ENCODE measurements at places on chromosomes 7 and 10.
A peak's percentile ranks its signal among the peaks of the same experiment; 100 is the strongest.

GRCh38 chr7:19815546-19815945 lies 42.1 kb upstream of the TMEM196 start:
- DNase-seq, result no peak

DNA sequence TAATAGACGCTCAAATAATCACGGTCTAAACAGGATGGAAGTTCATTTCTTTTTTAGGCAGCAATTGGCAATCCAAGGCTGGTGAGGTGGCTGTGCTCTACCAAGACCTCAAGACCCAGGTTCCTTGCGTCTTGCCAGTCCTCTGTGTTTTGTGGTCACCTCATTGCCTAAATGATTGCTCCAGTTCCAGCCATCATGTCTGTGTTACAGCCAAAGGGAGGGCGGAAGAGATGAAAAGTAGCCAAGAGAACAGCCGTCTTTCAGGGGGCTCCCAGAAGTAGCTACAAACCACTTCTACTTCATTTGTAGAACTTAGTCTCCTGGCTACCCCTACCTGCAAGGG lies 19.2 kb upstream of the C10orf67 start:
- no peak for DNase-seq

GRCh38 chr7:69108097-69108496 lies 490.2 kb upstream of the AUTS2 start:
- DNase-seq, result no peak

DNA sequence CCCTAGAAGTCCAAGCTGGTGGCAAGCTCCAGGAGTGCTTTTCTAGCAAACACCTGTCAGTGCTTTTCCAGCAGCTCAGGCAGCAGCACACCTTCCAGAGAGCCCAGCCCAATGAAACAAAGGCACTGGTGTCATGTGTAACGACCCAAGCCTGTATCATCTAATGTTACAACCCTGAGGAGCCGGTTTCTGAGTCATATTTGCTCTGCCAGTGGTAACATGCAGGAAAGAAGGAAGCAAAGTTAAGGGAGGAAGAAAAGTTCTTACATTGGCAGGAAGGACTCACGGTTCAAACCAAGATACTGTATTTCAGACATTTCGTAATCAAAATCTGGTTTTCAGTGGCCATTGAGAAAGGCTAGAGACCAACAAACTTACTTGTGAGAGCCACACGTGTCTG lies at the start of gene ANKRD22:
ANKRD22 (minus strand) TSS at position 139 of the 400 bp plus-strand sequence. CDS start 237 bp downstream, outside the sequence.
- DNase-seq, result no peak

- no peak for DNase-seq
These were observed 43.2 kb downstream of the MTURN start for GRCh38 chr7:30177965-30178364.

DNA sequence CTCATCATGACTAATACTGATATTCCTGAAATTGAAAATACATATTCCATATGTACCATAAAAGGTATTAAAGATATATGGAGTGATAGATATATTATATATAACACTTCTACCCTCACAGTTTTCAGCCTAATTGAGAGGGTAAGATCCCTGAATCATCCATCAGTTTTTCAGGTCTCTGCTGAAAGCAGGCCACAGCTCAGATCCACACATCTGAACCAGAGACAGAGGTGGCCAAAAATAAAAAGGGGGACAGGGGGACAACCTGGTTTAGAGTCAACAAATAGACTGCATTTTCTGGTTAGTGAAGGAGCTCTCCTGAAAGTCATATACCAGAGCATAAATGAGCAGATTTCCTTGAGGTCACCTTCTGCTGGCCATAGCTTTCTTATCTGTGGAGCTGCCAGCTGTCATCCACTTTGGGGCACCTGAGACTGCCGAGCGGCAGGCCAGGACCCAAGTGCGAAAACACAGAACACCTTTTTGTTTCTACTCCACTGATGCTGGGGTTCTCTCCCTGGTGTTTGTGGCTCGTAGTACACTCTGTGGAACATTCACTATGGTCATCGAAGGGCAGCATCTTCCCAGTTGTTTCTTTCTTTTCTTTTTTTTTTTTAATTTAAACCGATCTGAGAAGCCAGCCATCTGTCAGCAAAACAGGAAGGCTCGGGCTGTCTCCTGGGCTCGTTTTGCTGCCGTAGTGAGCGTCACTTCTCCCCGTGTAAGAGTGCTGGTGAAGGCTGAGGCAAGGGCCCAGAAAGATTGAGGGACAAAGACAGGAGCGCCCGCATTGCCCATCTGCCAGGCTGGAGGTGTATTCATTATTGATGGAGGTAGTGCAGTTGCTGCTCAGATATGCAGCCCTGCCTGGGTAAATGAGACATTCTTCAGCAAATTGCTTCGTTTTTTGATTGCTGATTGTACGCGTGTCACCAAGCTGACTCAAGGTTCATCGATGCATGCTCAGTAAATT lies 13.5 kb downstream of the IKZF1 start:
- DNase-seq, result peak; percentile 36

DNA sequence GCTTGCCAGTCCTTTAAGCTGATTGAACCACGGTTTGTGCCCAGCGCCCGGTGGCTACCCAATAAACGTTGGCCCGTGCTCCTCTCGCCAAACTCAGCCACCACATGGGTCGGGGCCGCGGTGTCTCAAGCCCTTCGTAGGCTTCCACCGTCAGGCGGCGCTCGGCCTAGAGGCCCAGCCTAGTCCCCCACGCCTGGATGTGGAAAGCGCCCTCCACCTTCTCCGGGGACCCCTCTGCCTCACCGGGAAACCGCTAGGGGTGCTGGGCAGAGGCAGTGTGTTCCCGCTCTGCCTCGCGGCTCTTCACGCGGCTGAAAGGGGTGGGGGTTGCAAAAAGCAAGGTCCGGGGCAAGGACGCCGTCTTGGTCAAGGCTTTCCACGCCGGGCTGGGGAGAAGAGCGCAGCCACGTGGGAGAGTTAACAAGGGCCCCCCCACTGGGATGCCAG lies 29.8 kb downstream of the LEP start:
- no peak for DNase-seq

- no peak for DNase-seq
These were observed 429.9 kb downstream of the SORCS3 start for GRCh38 chr10:105070952-105071351.

DNA sequence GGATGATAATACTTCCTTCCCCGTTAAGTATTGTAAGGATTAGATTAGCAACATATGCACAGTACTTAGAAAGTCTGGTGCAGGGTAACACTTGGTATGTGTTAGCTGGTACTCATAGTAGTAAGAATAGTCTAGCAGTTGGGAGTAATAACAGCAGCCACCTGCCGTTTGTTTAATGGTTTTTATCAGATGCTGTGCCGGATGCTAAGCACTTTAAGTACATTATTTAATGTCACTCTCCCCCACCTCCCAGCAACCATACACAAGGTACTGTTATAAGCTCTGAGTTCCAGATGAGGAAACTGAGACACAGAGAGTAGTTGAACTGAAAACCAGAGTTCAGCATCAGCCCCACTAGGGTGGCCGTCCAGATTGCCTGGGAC lies 60.1 kb downstream of the ZMIZ1 start:
- DNase-seq, result no peak

GRCh38 chr7:30814700-30815387 lies 43.6 kb downstream of the MINDY4 start:
- DNase-seq, result no peak

DNA sequence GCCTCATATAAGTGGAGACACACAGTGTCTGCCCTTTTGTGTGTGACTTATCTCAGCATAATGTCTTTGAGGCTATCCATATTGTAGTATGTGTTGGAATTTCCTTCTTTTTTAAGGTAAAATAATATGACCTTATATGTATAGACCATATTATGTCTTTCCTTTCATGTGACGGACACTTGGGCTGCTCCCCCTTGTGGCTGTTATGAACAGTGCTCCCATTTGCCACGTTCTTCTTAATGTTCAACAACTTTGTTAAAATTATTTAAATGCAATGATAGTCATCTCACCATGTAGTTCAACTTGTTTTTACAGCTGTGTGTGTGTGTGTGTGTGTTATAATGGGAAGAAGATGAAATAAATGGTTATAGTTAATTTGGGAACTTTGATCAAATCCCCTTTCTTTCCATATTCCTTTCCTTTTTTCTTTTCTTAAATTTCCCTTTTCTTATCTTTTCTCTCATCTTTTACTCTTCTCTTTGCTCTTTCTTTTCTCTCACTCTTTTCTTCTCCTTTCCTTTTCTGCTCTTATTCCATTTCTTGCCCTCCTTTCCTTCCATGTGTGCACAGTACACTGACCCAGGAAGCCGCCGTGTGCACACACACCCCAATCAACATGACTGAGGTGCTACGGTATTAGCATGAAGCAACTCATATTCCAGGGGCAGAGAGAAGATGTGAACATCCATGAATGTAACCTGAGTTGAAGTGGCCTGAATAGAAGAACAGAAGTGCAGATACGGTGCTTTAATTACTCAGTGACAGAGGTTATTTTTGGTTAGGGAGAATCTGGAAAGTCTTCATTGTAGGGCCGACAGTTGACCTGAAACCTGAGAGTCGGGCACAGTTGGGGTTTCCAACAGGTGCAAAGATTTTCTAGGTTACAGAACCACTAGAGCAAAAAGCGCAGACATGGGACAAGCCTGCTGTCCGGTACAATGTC lies 596.6 kb downstream of the SDK1 start:
- peak; percentile 15 for DNase-seq

DNA sequence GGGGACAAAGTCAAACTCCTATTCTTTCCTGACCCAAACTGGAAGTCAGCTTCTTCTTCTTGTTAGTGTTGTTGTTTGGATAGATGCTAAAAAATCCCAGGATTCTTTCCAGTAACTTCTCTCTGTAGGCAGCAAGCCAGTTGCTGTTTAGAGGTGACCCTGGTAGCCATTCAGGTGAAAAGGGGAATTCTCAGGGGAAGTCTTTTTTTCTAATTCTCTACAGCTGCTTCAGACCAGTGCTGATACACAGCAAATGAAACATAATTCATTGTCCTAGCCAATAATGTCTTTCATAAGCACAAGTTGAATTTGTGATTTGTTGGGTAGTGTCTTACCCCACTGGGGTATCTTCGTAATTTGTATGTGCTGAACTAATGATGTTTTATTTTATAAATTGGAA lies 357.3 kb downstream of the BBS9 start:
- no peak for DNase-seq

DNA sequence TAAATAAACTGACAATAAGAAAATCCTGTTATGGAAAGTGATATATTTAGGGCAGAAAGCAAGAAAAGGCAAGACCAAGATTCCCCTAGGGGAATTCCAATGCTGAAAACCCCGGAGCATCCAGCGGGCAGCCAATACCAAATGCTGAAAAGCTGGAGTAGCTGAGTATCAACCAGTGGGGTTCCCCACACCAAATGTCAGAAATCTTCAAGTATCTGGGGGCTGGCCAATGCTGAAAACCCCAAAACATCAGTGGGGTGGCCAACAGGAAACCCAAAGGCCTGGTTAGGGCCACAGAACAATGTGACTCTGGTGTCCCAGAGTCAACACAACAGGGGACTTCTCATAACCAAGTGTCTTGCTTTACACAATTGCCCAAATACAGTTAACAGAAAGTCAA lies 271.8 kb upstream of the CACNA2D1 start:
- no peak for DNase-seq

DNA sequence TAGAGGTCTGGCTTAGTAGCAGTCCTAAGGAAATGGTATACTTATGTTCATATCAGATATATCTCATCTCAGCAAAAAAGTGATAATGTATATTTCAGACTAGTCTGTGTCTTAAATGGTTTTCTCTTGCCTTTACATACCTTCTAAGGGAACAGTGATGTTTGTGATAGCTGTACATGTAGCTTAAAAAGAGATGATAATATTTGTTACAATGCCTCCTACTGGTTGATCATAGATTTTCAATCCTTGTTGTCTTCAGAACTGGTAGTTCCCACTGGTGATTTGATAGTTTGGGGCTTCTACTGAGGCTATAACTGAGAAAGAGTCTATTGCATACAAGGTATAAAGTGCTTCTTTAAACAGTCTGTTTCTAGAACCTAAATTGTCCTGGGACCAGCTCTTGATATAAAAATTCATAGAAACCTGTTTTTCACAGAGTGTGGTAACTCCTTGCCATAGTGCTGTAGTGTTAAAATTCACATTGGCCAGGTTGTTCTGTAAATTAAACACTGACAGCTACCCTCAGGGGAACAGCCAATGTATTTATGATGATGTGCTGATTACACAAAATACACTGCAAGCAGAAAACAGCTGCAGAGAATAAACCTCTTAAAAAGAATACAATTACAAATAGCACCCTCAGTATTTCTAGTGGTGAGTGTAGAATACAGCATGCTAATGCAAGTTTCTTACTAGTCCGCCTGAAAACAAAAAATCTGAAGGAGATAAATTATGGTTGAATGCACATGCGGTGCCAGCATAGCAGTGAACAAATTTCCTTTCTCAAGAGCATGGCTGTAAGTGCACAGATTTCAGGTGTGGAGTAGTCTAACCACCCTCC lies 90.3 kb downstream of the BTRC start:
- no peak for DNase-seq

DNA sequence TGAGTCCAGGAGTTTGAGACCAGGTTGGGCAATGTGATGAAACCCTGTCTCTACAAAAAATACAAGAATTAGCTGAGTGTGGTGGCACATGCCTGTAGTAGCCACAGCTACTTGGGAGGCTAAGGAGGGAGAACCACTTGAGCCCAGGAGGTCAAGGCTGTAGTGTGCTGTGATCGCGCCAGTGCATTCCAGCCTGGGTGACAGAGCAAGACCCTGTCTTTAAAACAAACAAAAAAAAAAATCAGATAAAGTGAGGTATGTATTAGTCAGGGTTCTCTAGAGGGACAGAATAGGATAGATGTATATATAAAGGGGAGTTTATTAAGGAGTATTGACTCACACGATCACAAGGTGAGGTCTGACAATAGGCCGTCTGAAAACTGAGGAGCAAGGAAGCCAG lies 101.5 kb upstream of the GPR26 start:
- DNase-seq, result no peak

DNA sequence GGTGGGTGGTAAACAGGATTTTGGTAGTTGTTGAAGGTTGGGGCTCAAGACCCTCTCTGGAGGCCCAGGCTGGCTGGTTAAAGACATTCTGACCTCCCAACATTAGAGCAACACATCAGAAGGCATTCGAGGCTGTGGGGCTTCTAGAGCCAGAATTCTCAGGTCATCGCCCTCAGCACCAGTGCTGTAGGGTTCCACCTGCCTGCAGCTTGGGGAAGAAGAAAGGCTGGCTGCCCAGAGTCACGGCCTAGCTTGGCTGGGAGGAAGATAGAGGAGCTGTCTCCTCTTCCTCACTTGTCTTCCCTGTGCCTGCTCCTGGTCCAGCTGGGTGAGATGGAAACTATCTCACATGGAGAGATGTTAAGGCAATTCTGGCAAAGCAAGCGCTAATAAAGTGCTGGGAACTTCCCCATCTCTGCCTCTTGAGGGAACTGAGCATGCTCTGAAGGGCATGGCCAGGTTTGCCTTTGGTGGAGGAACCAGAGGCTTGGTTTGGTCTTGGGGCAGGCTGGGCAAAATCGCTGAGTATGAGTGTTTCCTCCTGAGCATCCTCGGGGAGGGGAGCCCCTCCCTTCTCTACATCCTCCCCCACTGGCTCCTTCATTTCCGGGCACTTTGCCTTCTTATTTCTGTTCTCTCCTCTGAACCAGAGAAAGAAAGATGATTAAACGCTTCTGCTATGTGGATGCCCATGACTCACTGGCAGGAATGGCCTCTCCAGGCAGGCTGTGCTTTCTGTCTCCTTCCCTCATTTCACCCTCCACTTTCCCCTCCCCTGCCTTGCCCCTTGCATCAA lies 509.0 kb upstream of the PODXL start:
- DNase-seq, result no peak

DNA sequence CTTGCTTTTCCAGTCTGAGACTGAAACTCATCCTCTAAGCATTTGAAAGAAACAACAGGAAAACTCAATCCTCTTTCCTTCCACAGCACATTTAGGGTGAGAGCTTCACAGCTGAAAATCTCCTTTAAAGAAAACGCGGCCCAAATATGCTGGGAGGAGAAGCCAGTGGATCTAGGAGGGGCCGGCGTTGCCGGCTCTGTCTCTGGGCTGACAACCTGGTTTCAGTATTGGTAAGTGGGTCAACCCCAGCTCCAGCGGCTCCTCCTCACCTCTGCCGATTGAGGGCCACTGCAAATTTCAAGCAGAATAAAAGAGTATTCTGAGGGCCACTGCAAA lies 75.3 kb upstream of the CPXM2 start:
- DNase-seq, result no peak

Measured in activated naive CD4-positive, alpha-beta T cell (primary cell).